ENCODE measurements at places on chromosomes 12 and 14.
A peak's percentile ranks its signal among the peaks of the same experiment; 100 is the strongest.

DNA sequence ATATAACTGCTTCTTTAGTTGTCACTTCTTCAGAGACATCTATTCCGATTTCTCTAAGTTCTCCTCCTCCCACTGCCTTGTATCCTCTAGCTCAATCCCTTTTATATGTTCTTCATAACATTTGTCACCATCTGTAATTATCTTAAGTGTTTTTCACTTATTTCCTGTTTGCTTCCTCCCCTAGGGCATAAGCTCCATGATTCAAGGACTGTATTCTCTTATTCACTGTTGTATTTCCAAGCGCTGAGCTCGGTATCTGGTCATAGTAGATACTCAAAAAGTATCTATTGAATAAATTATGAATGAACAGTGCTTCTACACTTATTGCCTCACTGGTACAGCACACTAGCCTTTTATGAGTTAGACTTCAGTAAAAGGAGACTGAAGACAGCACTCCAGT is 109.0 kb upstream of the TMPO start:
- no peak for DNase-seq

GRCh38 chr14:46057799-46058198 is 593.8 kb downstream of the RPL10L start:
- no peak for DNase-seq

GRCh38 chr14:42001431-42001830 is 394.8 kb downstream of the LRFN5 start:
- DNase-seq, result no peak

- DNase-seq, result no peak
Observed at GRCh38 chr14:100575266-100575995, 11.8 kb downstream of the BEGAIN start.

- DNase-seq, result no peak
Observed at GRCh38 chr12:2756756-2757155, 38.0 kb upstream of the FKBP4 start.

GRCh38 chr14:71208702-71209357 is 301.6 kb downstream of the PCNX1 start:
- DNase-seq, result no peak

- no peak for DNase-seq
Observed at GRCh38 chr12:88273875-88274274, 131.8 kb downstream of the TMTC3 start.

GRCh38 chr12:24909667-24910066 is 39.2 kb downstream of the BCAT1 start:
- DNase-seq, result peak; percentile 67

DNA sequence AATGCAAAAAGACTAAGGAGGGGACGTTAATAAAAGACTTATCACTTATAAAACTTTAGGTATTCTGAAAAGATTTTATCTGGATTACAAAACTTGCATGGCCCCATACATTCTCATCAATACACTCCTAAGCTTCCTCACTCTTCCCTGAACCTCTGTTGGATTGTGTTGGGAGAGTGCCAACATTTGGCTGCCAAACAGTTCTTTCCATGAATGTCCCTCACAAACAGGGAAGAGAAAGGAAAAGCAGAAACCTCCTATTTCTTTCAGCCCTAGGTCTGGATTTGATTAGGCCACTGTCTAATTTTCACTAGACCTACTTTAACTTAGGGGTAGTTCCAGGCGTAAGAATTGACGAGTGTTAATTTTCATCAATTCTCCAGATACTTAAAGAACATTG is 11.7 kb downstream of the PTHLH start:
- no peak for DNase-seq

- DNase-seq, result no peak
Observed at GRCh38 chr14:91964724-91965123, 17.2 kb upstream of the FBLN5 start.

DNA sequence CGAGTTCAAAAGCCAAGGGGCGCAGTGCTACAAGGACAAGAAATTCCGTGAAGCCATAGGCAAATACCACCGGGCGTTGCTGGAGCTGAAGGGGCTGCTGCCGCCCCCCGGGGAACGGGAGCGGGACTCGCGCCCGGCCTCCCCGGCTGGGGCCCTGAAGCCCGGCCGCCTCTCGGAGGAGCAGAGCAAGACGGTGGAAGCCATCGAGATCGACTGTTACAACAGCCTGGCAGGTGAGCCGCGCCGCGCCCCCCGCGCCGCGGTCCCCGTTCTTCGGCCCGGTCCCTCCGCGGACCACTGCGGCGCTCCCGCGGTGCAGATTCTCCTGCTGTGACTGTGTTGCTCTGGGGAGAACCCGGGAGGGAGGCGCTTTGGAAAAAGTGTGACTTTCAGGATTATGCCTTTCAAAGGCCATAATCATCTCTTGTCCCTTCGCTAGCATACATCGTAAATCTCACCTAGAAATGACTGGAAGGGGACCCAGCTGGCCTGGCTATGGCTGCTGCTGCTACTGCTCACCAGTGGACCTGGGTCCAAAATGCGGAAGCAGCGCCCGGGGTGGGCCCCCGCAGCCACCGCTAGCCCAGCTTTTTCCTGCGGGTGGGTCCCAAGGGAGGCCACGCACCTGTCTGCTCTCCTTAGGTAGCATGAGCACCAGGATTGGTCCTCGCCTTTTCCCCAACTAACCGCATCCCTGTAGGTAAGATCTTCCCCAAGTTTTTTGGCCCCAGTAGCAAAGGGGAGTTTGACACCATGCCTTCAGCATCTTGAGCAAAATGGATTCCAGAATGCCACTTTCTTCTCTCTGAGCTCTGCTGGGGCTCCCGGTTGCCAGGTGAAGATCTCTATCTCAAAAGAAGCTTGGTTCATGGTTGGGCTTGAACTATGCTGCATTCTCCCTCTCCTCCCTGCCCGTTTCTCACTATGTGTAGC is 853 bp downstream of the TTC9 start:
- no peak for DNase-seq

- no peak for DNase-seq
Observed at GRCh38 chr14:74982661-74983060, 20.1 kb upstream of the EIF2B2 start.

DNA sequence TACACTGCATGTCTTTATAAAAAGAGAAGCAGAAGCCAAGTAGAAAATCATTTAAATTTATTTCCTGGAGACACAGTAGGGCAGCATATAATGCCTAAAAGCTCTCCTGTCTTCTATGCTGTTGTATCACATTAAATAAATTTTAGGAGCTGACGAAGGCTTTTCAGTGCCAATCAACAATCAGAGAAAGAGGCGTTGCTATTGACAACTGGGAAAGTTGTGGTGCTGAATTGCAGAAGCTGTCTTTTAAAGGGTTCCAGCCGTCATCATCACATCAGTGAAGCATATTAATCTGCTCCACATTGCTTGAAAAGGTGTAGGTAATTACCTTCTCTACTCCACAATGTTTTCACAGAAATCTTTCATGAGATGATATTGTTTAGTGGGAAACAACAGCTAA is 103.9 kb downstream of the FSCB start:
- DNase-seq, result no peak

DNA sequence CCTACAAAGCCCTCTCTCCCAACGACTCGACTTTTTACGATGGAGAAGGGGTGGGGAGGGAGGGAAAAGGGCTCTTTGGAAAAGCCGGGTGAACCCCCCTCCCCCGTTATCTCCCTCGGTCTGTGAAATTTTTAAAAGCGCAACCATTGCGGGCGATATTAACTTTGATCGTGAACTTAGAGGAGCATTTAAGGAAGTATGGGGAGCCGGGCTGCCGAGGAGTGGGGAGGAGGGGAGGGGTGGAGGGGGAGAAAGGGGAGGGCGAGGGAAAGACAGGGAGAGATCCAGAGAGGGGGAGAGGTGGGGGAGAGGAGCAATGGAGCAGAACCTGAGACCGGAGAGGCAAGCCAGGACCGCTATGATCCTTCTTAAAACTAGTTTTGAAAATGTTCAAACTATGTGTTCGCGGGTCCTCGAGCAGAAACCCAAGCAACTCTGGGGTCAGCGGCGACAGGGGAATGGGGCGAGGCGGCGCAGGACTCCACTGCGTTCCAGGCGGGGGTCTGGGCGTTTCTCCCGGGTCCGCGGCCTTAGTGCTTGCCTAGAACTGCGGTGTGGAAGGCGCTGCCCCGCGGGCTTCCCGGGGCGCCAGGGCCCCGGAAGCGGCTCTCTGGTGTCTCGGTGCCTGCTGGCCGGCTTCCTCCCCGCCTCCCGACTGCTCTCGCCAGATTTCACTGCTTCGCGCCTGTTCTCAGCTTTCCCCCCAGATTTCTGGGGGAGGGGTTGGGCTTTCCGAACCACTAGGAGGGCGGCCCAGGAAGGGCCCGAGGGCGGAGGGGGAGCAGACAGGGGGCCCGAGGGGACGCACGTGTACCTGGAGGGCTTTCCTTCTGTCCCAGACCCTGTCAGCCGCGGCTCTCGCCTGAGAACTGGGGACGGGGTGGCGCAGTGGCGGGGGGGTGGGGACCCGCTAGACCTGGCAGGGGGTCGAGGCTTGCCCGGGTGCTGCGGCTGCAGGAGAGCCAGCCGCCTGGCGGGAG is at the start of gene HOTAIR:
Gene HOTAIR (minus strand): TSS at position 871 of the 980 bp plus-strand sequence.
- peak; percentile 74 for DNase-seq

DNA sequence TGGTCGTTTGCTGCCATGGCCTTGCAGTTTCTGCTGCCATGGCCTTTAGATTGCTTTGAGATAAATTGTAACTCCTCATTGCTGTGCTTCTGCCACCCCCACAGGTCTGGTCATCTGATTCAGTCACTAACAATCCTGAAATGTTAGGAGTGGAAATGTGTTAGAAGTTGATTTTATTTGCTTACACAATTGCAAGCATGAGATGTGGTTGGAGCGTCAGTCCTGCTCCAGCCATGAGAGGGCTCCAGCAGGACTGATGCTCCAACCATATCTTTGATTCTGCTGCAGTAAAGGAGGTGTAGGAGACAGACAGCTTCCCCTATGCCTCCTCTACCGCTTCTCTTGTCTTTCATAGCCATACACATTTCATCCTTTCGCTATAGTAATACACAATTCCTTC is 226.8 kb upstream of the RGS6 start:
- no peak for DNase-seq

DNA sequence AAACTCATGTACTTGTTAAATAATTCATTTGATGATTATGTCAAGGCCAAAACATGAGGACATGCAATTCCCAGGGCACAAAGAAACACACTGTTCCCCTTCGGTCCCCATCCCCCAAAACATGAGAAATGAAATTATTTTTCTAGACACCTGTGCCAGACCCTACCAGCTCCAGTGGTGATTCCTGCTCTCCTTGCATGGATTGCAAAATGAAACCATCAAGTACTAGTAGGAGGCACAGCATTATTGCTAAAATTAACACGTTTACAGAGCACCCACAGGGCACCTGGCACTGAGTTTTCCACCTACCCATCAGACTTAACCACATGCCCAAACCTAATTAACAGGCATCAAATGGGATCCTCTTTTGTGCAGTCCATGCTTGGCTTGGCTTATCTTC is 76.6 kb downstream of the ZFC3H1 start:
- DNase-seq, result no peak

GRCh38 chr14:104296388-104297312 is 158.3 kb downstream of the KIF26A start:
- DNase-seq, result no peak

- no peak for DNase-seq
Observed at GRCh38 chr14:22026527-22026926, 352.9 kb upstream of the OR4E1 start.

DNA sequence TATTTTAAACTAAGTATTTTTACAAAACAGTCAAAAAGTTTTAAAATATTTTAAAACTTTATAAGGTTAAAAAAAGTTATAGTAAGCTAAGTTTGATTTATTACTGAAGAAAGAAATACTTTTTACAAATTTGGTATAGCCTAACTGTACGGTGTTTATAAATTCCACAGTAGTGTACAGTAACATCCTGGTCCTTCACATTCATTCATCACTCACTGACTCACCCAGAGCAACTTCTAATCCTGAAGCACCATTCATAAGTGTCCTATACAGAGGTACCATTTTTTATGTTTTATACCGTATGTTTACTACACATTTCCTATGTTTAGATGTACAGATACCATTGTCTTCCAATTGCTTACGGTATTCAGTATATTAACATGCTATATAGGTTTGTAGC is 170.0 kb downstream of the KLHL28 start:
- no peak for DNase-seq

GRCh38 chr14:30994681-30995620 is 30.5 kb upstream of the AP4S1 start:
- DNase-seq, result peak; percentile 6

GRCh38 chr14:51603495-51603894 is 48.2 kb upstream of the FRMD6 start:
- DNase-seq, result no peak

- DNase-seq, result no peak
Observed at GRCh38 chr14:103304706-103305105, 29.3 kb upstream of the EIF5 start.

DNA sequence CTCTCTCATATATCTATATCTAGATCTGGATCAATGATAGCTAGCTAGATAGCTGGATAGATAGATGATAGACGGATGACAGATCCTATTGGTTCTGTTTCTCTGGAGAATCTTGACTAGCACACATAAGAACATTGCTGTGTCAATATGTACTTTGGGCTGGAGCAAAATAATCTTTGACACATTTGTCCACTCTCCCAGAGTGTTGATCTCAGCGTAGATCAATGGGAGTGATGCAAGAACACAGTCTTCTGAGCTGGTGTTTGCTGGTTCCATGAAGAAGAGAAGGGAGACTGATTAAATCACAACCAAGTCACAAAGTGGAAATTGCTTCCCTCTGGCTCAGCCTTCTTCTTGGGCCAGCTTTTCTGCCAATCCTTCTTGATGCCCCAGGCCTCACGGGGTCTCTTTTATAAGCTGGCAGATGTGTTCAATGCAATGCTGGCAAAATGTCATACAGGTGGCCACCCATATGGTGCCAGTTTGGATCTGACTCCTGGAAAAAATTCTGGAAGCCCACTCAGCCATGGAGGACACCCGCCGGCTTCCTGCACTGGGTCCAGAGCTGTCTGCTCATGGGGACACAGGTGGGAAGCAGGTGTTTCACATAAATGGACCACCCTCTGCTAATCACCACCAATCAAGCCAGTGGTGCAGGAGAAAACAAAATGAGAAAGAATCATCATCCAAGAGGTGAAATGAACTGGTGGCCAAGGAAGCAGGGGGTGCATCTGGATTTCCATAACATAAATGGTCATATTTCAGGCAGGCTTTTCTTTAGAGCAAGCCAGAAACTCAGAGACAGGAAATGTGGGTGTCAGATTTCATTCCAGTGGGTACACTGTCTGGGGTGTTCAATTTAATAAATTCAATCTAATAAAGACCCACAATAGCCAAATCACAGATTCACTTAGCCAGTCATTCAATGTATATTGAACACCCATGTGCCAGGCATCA is 310.3 kb downstream of the DPF3 start:
- DNase-seq, result no peak

DNA sequence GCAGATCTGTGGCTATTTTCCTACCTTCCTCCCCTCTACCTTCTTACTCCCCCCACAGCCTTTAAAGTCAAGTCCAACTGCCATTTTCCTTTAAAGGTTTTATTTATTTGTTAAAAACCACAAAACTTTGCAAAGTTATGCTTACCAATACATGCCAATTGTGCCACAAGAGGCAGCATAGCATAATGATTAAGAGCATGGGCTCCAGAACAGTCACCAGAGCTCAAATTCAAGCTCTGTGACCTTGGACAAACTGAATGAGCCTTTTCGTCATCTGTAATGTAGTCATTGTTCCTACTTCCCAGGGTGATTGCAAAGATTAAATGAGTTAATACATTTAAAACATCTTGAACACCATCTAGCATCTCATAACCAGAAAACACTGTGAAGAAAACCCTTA is 13.0 kb upstream of the FMNL3 start:
- no peak for DNase-seq

- DNase-seq, result peak; percentile 90
Observed at GRCh38 chr12:51393676-51394545, 2.7 kb upstream of the GALNT6 start.

Measured in AG08395 (cell line).